Right lung (tissue), 10 donors: ENCODE measurements at places on chromosomes 6 and 20. TPM values are rescaled to one million over a fixed set of nuclear protein-coding genes. Genes with fewer than 3 reads are reported as not detected.

GRCh38 chr6:159099961-159100360, 55.2 kb upstream of the TAGAP start:
- no peak for DNase-seq

- no peak for DNase-seq
Observed at GRCh38 chr6:139743664-139744437, 369.4 kb upstream of the CITED2 start.

DNA sequence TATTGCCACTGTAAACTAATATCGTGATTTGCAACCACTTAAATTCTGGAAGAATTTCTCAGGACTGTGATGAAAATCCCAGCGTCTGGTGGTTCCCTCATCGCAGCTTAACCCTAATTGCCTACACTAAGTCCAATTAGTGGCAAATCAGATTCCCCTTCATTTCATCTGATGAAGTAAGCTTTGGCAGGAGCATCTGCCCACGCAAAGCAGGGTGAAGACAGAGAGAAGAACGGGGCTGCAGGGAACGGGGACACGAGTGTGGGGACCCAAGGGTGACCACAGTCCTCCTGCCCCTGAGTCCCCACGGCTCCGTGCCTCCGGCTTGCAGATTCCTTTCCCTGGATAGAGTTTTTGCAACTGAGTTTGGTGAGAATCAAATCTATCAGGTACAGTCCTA, 159.5 kb downstream of the LY86 start:
- no peak for DNase-seq

DNA sequence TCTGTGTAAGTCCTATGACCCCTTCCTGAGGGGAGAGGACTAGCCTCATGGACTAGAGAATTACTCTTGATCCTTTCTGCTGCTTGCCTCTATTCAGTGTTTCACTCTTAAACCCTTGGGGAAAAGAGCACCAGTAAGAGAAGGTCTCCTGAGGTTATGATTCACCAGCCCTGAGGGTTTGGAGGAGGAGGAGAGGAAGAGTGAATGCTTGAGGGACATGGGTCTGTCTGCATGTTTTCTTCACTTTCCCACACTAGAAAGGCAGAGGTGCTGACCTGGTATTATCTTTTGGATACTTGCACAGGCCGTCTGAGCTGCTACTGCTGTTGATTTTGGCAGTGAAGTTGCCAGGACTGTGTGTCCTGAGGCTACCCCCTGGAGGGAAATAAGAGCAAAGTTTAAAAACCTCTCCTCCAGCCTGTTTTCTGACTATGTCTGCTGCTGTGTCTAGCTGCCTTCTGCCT, 78.3 kb downstream of the CD109 start:
- no peak for DNase-seq

APOBEC2 gene
- 20.8 TPM for polyA plus RNA-seq

SS18L1 gene
- 23.8 TPM for polyA plus RNA-seq

GRCh38 chr6:133198725-133199124, 42.4 kb upstream of the EYA4 start:
- DNase-seq: no peak

DNA sequence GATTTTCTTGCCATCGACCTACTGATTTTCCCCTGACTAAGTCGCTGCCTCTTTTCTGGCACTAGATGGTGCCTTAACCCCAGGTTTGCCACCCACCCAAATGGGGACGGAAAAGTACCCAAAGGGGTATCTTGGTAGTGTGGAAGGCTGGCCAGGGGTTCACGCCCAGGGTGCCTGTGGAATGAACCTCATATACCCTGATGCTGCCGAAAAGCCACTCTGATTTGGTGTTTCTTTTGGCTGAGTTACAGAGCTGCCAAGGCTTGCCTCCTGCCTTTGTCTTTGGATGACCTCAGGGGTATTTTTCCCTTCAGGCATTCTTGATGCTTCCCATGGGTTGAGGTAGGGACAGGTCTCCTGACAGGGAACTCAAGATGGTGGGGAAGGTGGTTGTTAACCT, 78.1 kb downstream of the MAP3K7 start:
- no peak for DNase-seq
